AG08396 (cell line): ENCODE measurements at places on chromosomes 1 and 21.

GRCh38 chr1:33718186-33718585, 145.7 kb upstream of the HMGB4 start:
- no peak for DNase-seq

GRCh38 chr1:155514582-155515187, 47.9 kb downstream of the ASH1L start:
- no peak for DNase-seq

GRCh38 chr1:40315795-40316594, 1.1 kb downstream of the COL9A2 start:
- peak; percentile 29 for DNase-seq

DNA sequence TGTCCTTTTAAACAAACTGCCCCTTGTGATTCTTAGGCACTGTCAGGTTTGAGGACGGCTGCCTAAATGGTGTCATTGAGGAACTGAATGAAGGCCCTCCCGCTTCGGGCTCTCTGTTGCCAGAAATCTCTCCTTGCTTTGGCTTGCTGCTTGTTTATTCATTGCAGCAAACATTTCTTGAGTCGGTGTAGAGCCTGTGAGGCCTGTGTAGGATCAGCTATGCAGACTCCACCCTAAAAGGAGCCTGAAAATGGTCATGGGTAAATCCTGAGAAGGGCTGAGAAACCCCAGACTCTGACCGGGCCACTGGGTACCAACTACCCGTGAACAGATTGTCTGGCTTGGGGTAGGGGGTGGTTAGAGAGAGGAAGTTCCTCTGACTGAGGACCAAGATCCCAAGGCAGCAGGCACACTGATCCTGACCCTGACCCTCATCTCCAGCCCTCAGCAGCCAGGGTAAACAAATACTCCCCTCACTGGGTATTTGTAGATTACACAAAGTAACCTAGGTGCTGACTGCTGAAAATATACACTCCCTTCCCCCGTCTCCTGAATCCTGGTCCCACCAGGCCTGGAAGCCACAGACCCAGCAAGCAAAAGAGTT, 3.1 kb downstream of the IL6R start:
- DNase-seq: no peak

- peak; percentile 41 for DNase-seq
Observed at GRCh38 chr1:17919525-17920439, 164.6 kb downstream of the ACTL8 start.

DNA sequence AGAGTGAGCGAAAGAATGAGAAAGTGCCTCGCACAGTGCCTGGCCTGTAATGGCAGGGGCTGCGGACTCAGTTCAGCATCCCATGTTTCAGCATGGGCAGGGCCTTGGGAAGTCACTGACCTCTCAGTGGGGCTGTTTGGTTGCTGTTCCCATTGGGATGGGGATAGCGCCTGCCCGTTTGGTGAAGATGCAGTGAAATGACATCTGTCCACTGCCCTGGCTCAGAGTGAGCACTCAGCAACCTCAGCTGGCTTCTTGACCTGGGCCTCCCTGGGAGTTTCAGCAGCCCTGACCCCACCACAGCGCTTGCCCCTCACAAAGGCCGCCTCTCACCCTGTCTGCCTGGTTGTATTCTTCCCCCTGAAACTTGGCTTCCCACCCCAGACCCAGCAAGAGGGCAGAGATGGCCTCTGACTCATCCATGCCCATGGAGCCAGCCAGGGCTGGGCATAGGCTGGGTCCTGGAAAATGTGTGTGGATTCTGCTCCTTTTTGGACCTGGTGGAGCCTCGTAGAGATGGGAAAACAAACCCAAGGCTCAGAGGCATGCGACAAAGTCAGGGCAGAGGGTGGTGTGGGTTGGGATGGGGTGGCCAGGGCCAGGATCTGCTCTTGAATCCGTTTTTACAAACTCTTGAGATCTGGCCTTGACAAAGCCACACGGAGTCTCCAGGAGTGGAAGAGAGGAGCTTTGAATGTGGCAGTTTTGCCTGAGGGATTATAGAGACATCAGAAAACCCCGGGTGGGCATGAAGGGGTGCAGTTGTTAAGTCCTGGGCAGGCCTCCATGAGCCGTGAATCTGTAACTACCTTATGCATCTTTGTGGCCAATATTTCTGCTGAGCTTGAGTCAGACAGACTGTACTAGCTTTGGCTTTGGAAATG, 1.2 kb downstream of the XKR8 start:
- DNase-seq: peak; percentile 65

DNA sequence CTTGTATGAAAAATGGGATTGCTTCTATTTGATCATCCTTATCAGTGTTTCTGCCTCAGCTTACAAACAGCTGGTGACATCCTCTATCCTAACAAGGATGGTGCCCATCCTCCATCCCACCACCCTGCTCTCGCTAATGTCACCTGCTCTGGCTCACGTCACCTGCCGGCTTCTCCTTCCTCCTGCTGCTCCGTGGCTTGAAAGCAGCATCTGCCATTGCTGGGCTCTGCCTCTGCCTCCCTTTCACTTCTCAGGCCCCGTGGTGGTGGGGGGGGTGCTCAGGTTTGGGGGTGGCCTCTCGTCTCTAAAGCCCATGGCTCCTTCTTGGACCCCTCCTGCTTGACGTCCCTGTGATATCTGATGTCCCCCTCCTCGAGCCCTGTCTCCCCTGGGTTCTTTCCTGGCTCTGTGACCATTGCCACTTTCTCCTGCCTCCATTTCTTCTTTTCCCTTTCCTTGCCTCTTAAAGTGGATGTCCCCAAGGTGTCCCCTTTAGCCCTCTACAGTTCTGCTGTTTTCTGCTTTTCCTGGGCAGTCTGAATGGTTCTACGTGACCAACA, 135.5 kb upstream of the ERRFI1 start:
- no peak for DNase-seq

DNA sequence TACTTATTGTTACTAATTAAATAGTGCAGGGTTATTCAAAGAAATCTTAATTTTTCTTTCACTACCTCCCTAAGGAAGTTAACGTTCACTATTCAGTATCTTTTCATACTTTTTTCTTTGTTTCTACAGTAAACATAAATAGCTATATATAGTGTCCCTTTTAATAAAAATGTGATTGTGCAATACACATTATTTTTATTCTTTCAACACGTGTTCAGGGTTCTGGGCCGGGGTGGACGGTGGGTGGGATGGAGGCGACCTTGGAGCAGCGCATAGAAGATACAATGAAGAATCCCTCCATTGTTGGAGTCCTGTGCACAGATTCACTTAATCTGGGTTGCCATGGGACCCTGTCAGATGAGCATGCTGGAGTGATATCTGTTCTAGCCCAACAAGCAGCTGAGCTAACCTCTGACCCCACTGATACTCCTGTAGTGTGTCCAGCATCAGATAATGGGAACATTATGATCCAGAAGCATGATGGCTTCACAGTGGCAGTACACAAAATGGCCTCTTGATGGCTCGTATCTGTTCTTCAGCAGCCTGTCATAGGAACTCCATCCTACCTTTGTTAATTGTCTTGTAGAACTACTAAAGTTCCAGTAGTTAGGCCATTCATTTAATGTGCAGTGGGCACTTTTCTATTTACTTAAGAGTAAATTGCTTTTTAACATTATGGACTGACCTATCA, 155.9 kb upstream of the L1TD1 start:
- DNase-seq: no peak

DNA sequence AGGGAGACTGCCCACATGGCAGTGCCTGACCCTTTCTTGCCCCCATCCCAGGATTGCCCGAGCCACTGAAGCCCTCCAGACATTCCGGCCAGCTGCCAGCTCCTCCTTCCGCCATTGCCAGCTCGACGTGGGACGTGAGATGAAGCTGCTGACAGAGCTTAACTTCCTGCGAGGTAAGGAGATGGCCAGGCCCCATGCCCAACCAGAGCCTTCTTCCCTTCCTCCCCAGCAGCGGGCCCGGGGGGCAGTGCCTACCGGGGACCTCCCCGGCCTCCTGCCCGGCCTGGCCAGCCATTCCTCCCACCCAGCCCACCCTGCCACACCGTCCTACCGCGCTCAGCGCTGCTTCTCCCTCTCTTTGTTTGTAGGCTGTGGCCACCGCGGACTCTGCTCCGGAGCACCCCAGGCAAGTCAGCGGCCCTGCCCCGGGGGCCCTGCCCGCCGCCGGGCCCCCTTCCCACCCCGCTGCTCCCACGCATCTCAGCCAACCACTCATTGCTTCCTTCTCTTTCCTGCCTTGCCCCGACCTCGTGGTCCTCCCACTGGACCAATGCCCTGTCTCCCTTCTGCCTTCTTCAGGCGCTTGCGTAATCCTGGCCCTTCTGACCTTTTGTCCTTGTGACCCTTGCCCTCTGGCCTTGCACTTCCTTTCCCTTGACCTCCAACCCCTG, 4.9 kb downstream of the TRIM46 start:
- no peak for DNase-seq

DNA sequence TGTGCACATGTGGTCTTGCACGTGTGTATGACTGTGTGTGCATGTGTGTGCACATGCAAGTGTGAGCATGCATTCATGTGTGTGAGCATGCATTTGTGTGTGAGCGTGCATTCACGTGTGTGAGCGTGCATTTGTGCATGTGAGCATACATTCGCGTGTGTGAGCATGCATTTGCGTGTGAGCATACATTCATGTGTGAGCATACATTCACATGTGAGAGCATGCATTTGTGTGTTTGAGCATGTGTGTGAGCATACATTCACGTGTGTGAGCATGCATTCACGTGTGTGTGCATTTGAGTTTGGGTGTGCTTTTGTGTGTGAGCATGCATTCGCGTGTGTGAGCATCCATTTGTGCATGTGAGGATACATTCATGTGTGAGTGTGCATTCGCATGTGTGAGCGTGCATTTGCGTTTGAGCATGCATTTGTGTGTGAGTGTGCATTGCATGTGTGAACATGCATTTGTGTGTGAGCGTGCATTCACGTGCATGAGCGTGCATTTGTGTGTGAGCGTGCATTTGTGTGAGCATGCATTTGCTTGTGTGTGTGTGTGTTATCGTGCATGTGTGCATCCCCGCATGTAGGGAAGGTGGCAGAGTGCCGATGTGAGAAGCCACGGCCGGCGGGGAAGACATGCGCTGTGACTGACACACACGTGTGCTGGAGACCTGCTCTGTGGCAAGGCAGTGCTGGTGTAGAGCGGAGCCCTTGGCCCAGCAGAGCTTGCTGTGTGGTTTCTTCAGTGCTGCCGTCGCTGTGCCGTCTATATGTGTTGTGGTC, 18.2 kb downstream of the ITGB2 start:
- DNase-seq: no peak

DNA sequence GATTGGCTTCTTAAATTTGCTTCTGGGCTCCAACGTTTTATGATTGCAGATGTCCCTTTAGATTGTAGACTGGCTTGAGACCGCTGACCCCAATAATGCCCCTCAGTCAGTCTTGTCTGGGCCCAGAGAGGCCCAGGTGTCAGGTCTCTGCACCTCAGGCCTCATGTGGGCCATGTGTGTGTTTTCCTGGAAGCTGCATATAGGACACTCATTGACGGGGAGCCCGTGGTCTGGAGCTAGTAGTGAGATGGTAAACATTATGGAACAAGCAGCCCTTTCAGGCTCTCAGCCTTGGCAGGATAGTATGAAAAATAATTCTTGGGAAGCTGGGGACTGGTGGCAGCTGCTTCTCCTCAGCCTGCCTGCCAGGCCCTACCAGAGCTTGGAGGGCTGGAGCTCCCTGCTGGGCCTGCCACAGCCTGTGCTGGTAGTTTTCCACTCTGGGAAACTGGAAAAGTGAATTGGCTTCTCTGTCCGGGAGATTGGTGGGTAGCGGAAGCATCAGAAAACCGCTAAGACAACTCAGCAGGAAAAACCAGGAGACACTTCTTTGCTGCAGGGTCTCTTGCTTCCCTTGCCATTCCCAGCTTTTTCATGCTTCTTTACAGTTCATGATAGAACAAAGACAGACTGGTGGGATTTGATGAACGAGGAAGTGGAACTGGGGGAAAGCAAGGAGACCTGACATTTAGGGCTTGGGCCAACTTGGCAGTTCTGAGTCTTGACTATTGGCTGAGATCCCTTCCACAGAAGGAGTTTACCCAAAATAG, 57.8 kb upstream of the HSD17B7 start:
- no peak for DNase-seq

DNA sequence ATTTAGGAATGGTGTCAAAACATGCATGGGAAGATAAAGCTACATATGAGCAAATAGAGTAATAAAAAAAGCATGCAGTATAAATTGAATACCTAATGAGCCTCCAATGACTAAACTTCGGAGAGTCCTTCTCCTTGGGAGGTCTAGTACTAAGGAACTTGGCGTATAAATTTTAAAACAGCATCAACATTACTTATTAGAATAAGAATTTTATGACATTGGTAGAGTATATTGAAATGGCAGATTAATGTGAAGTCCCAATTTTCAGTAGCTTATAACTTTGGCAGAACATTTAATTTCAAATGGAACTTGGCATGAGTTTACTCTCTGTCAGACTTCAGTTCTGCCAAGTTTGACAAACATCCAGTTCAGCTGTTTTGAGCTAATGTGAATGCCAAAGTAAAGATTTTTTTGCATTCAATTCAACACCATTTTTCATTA, 104.7 kb upstream of the RGS18 start:
- DNase-seq: no peak

GRCh38 chr1:14118691-14119485, 418.9 kb downstream of the PRDM2 start:
- DNase-seq: no peak

GRCh38 chr1:64683419-64683818, 61.5 kb upstream of the RAVER2 start:
- no peak for DNase-seq

- no peak for DNase-seq
Observed at GRCh38 chr1:228463559-228464455, 23.4 kb upstream of the RNF187 start.

DNA sequence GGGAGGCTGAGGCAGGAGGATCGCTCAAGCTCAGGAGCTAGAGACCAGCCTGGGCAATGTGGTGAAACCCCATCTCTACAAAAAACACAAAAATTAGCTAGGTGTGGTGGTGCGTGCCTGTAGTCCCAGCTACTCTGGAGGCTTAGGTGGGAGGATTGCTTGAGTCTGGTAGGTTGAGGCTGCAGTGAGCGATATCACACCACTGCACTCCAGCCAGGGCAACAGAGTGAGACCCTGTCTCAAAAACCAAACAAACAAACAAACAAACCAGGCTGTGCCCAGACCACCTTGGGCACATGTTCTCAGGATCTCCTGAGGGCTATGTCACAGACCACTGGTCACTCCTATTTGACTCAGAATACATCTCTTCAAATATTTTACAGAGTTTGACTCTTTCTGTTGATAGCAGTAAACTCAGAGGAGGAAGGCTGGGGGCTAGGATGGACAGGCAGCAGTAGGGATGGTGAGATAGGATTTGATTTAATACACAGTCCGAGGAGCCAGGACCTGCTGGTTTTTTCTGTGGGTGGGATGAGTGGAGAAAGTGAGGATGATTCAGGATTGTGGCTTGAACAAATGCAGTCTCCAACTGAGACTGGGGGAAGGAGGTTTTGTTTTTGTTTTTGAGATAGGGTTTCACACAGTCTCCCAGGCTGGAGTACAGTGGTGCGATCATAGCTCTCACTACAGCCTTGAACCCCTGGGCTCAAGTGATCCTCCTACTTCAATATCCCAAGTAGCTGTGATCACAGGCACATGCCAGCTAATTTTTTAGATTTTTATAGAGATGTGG, 46.5 kb downstream of the OLFML3 start:
- DNase-seq: no peak

- no peak for DNase-seq
Observed at GRCh38 chr1:210635108-210635507, 306.4 kb downstream of the HHAT start.

DNA sequence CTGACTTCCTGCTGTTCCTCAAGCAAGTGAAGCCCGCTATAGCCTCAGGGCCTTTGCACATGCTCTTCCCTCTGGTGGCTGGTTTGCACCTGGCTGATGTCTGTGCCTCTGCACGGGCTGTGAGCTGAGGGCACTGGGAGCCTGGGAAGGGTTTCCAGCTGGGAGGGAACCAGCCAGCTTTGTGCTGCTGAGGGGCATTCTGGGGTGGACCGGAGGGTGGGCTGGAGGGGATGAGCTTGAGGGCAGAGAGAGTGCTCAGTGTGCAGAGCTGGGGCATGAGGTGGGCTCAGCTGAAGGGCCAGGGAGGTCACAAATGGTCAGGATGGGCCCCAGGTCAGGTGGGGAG, 305.7 kb downstream of the MATN1 start:
- no peak for DNase-seq
